Type B pancreatic cell (in vitro differentiated cells): ENCODE measurements at places on chromosomes 4 and X.
A peak's percentile ranks its signal among the peaks of the same experiment; 100 is the strongest.

- no peaks in the 10 kb centered on the region for H3K27me3 ChIP-seq
- no peaks in the 10 kb centered on the region for H3K4me1 ChIP-seq
- no peak overlapping the region for H3K27ac ChIP-seq
- no peak for DNase-seq
Measured at GRCh38 chr4:163385466-163385865, 41.8 kb downstream of the NPY5R start.

GRCh38 chr4:42123071-42123644, 29.3 kb downstream of the BEND4 start:
- H3K36me3 ChIP-seq = no peaks in the 10 kb centered on the region
- no peak overlapping the region for H3K27ac ChIP-seq
- H3K4me1 ChIP-seq = no peaks in the 10 kb centered on the region
- no peak overlapping the region for H3K4me3 ChIP-seq
- H3K27me3 ChIP-seq = peaks cover 21% of the 10 kb centered on the region
- DNase-seq = no peak

DNA sequence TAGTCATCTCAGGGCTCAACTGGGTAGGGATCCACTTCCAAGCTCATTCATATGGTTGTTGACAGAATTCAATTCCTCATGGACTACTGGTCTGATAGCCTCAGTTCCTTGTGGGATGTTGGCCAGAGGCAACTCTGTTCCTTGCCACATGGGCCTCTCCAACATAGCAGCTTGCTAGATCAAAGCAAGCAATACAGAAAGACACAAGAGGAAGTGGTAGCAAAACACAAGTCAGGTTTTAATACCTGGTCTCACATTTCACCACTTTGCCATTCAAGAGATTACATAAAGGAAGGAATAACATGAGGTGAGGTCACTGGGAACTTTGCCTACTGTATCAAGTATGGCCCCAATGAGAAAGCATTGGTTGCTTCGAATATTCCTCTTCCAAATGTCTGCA, 79.2 kb downstream of the PRSS12 start:
- no peak for DNase-seq
- peaks cover 4% of the 10 kb centered on the region for H3K4me1 ChIP-seq
- H3K4me3 ChIP-seq = no peak overlapping the region
- H3K27me3 ChIP-seq = peaks cover 3% of the 10 kb centered on the region

GRCh38 chr4:61528595-61528994, 328.5 kb downstream of the ADGRL3 start:
- H3K36me3 ChIP-seq = peaks cover 5% of the 10 kb centered on the region
- H3K27me3 ChIP-seq = no peaks in the 10 kb centered on the region
- DNase-seq = no peak
- no peak overlapping the region for H3K27ac ChIP-seq
- H3K4me1 ChIP-seq = peaks cover 20% of the 10 kb centered on the region

DNA sequence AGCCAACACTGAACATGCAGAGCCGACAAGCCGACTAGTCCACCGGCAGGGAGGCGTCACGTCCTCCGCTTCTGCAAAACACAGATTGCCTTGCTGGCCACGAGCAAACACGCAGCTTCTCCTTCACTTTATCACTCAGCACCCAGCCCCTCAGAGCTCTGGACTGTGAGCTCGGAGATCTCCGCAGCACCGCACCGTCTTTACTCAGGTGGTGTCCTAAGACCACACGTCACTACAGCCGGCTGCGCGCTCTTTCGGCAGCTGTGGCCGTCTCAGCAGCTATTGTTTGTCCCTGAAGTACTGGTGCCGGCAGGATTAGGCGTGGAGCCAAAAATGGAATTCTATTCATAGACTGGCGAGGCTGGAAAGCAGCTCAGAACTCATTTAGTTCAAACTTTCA, 72.0 kb downstream of the FAT1 start:
- peak overlapping the region; percentile 36 for H3K27ac ChIP-seq
- peak overlapping the region; percentile 44 for H3K4me3 ChIP-seq
- no peaks in the 10 kb centered on the region for H3K27me3 ChIP-seq

DNA sequence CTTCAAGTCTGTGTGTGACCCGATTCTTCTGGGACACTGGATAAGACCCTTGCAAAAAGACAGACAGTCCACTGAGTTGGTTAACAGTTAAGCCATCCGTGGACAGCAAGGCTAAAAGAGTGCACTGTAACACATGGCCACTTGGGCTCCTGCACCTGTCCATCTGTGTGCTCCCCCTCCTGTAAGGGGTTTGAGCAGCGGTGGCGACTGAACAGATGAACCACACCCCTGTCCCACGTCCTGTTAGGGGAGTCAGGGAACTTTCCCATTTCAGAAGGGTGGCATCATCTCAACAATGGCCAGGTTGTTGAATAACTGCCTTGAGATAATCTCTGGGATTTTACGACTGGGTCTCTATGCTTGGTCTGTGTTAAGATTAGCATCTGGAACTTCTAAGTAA, 178.6 kb downstream of the GRXCR1 start:
- no peak for DNase-seq
- H3K27ac ChIP-seq = no peak overlapping the region
- no peaks in the 10 kb centered on the region for H3K27me3 ChIP-seq
- H3K4me3 ChIP-seq = no peak overlapping the region
- H3K4me1 ChIP-seq = no peaks in the 10 kb centered on the region

- peak overlapping the region; percentile 69 for H3K27ac ChIP-seq
- peaks cover 9% of the 10 kb centered on the region for H3K27me3 ChIP-seq
- peak overlapping the region; percentile 94 for H3K4me3 ChIP-seq
- H3K4me1 ChIP-seq = peaks cover 9% of the 10 kb centered on the region
- H3K36me3 ChIP-seq = peaks cover 11% of the 10 kb centered on the region
Measured at GRCh38 chrX:109733613-109734083, 591 bp upstream of the ACSL4 start.

DNA sequence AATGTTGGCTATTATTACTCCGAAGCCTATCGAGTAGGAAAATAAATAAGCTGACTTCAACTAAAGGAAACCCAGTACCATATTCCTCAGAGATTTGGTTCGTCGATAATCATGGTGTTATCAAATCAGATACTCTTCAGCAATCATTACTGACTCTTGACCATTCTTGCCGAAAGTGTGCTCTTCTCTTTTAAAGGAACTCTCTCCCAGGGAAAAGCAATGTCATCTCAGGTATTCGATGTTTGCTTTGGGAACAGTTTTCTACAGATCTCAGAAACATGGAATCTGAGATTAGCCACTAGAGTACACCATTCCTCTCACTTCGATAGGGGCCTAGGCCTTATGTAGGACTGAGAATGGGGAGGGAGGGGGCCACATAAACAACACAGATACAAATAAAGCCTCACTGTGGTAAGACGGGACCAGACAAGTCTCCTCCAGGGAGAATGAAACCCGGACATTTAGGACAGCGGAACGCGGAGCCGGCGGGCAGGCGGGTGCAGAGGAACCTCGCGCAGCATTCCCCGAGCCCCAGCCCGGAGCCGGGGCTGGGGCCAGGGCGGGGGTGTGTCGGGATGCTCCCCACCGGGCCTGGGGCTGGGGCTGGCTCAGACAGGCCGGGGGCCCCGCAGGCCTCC, 581 bp downstream of the DNAJB14 start:
- no peak for DNase-seq
- peak overlapping the region; percentile 96 for H3K27ac ChIP-seq
- H3K4me1 ChIP-seq = peaks cover 25% of the 10 kb centered on the region
- peaks cover 30% of the 10 kb centered on the region for H3K36me3 ChIP-seq
- peak overlapping the region; percentile 99 for H3K4me3 ChIP-seq

GRCh38 chr4:162038112-162038511, 125.7 kb downstream of the FSTL5 start:
- no peak overlapping the region for H3K4me3 ChIP-seq
- no peak for DNase-seq
- no peak overlapping the region for H3K27ac ChIP-seq
- no peaks in the 10 kb centered on the region for H3K36me3 ChIP-seq
- no peaks in the 10 kb centered on the region for H3K27me3 ChIP-seq

- H3K36me3 ChIP-seq = peaks cover 4% of the 10 kb centered on the region
- no peak for DNase-seq
- no peak overlapping the region for H3K4me3 ChIP-seq
- H3K27ac ChIP-seq = no peak overlapping the region
- H3K4me1 ChIP-seq = peaks cover 16% of the 10 kb centered on the region
Measured at GRCh38 chr4:110417136-110417535, 58.8 kb upstream of the ENPEP start.
